CD14-positive monocyte (primary cell): ENCODE measurements at places on chromosomes 5 and 9. TPM values are rescaled to one million over a fixed set of nuclear protein-coding genes. Genes with fewer than 3 reads are reported as not detected.

The DNAJC18 gene
- 2.6 TPM for polyA plus RNA-seq

The CCDC171 gene
- polyA plus RNA-seq = 0.08 TPM

The PCDHGA3 gene
- not detected for polyA plus RNA-seq

The ADAMTSL1 gene
- polyA plus RNA-seq = not detected

The CNTNAP3 gene
- 0.03 TPM in 1 of 2 replicates, not detected in the other for polyA plus RNA-seq

The GPBP1 gene
- 43.7 TPM for polyA plus RNA-seq

The GRXCR2 gene
- not detected in 2 replicates for polyA plus RNA-seq

The TNFSF15 gene
- polyA plus RNA-seq = 0.59 and 1.1 TPM in 2 replicates

The SHOC1 gene
- not detected for polyA plus RNA-seq

The RNF180 gene
- polyA plus RNA-seq = not detected

The TGFBI gene
- polyA plus RNA-seq = 547 and 565 TPM in 2 replicates

The ZNF474 gene
- polyA plus RNA-seq = 0.05 and 0.09 TPM in 2 replicates

The SOX30 gene
- 0.22 TPM for polyA plus RNA-seq

The FOXD4L3 gene
- polyA plus RNA-seq = not detected in 2 replicates

The WNT8A gene
- polyA plus RNA-seq = not detected in 2 replicates

The LHX3 gene
- polyA plus RNA-seq = not detected in 2 replicates

The FBXW2 gene
- polyA plus RNA-seq = 20.0 TPM

The ZNF366 gene
- 0.76 TPM for polyA plus RNA-seq

The SPACA9 gene
- 0.95 TPM for polyA plus RNA-seq

The FYB1 gene
- polyA plus RNA-seq = 141 TPM

The ADAMTS2 gene
- polyA plus RNA-seq = not detected

The LEAP2 gene
- polyA plus RNA-seq = 0.88 TPM

The APBA1 gene
- not detected for polyA plus RNA-seq

The ADCY2 gene
- polyA plus RNA-seq = not detected

The ROPN1L gene
- polyA plus RNA-seq = 2.1 TPM

The FGFR4 gene
- polyA plus RNA-seq = 0.20 and 0.39 TPM in 2 replicates

The INVS gene
- polyA plus RNA-seq = 2.9 TPM

The CENPK gene
- 1.8 TPM for polyA plus RNA-seq

The LPAR1 gene
- 18.1 TPM for polyA plus RNA-seq

The STX17 gene
- 3.5 and 10.6 TPM in 2 replicates for polyA plus RNA-seq

The CTXN3 gene
- polyA plus RNA-seq = not detected in 2 replicates

The COL23A1 gene
- polyA plus RNA-seq = 0.11 TPM

The MLANA gene
- not detected in 2 replicates for polyA plus RNA-seq

The LIX1 gene
- polyA plus RNA-seq = not detected in 2 replicates

The RFESD gene
- polyA plus RNA-seq = 0.24 TPM

The MAP1B gene
- not detected in 2 replicates for polyA plus RNA-seq

The CSF1R gene
- 242 TPM for polyA plus RNA-seq

The FBN2 gene
- 4.2 TPM for polyA plus RNA-seq

The PTPRD gene
- polyA plus RNA-seq = not detected

The LCP2 gene
- 117 and 177 TPM in 2 replicates for polyA plus RNA-seq

The PCDHA1 gene
- polyA plus RNA-seq = not detected

The SHISAL2B gene
- polyA plus RNA-seq = not detected

The C5orf58 gene
- polyA plus RNA-seq = not detected in 2 replicates

The EPB41L4B gene
- not detected in 2 replicates for polyA plus RNA-seq

The UBE2QL1 gene
- polyA plus RNA-seq = not detected in 2 replicates

The GPR21 gene
- not detected for polyA plus RNA-seq
